ENCODE measurements at places on chromosomes 4 and X. TPM values are rescaled to one million over a fixed set of nuclear protein-coding genes. Genes with fewer than 3 reads are reported as not detected.

DNA sequence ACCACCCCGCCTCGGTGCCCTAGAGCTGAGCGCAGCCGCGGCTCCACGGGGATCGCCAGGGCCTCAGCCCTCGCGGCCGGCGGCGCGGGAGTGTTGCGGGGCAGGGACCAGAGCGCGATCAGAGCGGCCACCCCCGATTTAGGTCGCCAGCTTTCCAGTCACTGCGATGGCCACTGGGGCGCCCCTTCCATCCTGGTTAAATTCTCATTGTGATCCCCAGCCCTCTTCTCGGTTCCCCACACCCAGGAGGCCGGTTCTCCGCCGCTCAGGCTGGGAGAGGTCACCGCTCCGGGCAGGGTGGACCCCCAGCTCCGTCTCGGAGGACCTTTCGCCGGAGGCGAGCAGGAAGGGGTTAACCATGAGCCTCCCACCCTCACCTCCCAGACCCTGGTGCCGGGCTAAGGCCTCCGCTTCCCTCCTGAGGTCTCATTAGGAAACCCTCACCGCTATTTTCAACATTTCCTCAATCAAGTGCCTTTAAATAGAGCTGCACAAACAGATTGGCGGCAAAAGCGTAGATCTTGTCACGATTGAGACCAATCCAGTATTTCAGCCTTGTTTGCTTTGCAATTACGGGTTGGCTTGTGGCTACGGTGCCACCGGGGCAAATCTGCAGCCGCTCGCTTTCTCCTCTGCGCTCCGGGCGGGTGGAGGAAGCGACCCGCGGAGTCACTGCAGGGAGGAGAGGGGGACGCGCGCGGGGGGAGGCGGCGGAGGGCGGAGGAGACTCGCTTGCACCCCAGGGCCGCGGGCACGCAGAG, 8.3 kb upstream of the HAND2 start:
- DNase-seq, result no peak

Gene GAGE12D
- total RNA-seq, result not detected

DNA sequence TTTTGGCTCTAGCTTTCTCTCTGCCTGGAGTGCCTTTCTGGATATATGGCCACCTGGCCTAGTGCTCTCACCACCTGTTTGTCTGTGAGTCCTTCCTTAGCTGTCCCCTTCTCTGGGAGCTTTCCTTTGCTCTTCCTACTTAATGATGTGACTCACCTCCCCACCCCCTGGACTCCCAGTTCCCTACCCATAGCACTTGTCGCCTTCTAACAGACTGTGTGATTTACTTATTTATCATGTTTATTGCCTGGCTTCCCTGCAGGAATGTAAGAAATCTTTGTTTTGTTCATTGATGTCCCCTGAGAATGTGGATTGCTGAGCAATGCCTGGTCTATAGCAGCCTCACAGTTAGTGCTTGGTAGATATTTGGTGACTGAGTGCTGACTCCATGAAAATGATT, 18.9 kb downstream of the ADD1 start:
- DNase-seq, result no peak

DNA sequence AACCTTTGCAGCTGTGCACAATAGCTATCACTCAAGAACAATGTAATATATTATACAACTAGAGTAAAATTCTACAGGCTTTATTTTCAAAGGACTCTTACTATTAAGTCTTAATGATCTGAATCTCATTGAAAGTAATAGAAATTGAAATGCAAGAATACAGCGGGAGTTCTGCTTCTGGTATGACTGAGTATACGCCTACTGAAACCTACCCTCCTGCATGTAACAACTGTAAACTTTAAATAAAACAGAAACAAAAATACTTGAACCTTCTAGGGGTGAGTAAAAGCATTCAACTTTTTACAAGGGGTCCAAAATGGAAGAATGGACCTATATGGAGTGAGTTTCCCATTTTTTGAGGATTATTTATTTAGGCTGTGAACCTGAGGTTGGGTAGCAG, 13.5 kb downstream of the DCHS2 start:
- DNase-seq, result no peak

- no peak for DNase-seq
These were observed 181.7 kb downstream of the MAML3 start for GRCh38 chr4:139972305-139972704.

- DNase-seq, result no peak
These were observed 17.8 kb downstream of the SCD5 start for GRCh38 chr4:82780752-82781231.

DNA sequence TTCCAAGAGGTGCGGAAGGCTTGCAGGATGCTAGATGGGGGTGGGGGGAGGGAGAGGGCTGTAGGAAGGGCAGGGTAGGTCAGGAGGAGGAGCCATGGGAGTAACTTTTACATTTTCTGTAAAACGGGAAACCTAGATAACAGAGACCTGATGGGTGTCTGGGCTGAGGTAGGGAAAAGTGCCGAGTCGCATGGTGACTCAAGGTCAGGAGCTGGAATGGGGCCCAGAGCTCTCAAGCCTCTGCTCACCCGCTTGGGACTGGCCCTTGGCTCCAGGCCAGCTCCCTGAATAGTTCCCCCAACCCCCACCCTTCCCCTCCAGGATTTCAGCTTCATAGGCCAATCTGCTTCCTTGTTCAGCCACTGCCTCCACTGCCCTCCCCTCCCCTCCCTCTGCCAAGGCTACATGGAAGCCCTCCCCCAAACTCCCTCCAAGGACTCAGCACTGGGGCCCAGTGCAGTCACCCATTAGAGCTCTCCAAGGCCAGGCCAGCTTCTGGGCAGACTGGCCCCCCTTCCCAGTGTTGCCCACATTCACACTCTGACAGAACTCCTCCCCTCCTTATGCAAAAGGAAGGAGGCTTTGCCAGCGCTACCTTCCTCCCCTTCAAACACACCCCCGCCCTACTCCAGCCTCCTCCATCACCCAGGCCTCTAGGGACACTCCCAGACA, 43.6 kb downstream of the TSC22D3 start:
- no peak for DNase-seq

DNA sequence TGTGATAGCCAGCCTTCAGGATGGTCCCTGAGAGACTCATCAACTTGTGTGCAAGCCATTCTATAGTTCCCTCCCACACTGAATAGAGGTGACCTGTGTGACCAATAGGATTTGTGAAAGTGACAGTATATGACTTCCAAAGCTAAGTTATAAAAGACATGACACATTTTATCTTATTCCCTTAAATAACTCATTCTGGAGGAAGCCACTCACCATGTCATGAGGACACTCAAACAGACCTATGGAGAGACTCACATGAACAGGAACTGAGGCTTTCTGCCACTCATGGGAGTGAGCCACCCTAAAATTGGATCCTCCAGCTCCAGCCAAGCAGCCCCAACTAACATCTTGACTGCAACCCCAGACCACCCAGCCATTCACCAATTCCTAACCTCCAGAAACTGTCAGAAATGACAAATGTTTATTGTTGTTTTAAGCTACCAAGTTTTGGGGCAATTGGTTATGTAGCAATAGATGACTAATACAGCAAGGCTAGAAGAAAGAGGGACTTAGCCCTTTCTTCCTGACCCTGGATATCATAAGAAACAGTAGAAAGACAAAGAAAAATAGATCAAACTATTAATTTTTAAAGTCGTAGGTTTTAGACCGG, 9.0 kb upstream of the CHIC2 start:
- no peak for DNase-seq

Gene EREG
- total RNA-seq, result 2.7 TPM

GRCh38 chr4:24646798-24647460, 62.6 kb upstream of the DHX15 start:
- DNase-seq, result no peak

Data from NCI-H460 (cell line).